Stimulated activated CD8-positive, alpha-beta memory T cell treated with anti-CD3 and anti-CD28 coated beads, Interleukin-4, amount 100 ng/mL, for 1 hour (primary cell): ENCODE measurements at places on chromosomes 5 and 9.

GRCh38 chr9:13291718-13292117 lies 12.2 kb upstream of the MPDZ start:
- DNase-seq, result no peak

GRCh38 chr9:76465442-76466298 lies 6.7 kb downstream of the GCNT1 start:
- DNase-seq, result no peak

DNA sequence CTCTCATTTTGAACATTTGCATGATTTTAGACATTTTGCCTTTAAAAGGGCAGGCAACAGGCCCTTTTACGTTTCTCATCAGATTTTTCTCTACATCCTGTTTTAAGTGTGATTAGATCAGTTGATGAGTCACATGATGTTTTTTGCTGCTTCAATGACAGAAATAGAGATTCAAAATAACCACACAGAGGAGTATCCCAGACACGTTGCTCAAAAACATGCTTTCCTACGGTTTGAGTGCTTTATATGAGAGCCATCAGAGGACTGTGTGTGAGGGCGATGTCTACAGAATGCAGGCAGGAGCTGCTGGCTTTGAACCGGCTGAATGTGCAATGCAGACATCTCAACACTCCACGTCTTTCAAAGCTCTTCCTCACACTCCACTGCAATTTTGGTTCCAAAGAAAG lies 42.1 kb downstream of the OTULIN start:
- DNase-seq, result no peak

DNA sequence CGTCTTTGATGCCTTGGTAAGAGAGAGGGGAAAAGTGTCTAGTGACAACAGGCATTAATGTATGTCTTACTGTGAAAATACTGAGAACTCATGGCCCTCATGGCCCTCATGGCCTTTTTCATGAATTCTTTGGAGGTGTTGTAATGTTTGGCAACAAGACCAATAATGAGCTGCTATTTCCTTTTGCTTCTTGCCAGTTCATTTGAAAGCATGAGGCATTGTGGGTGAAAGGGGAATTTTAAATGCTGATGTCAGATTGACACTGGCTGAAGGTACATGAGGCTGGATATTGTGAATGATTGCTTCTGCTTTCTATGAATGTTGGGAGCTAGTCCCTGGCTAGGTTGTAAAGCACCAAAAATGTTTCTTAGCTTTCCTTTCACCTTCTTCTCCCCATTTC lies 79.2 kb downstream of the DOCK2 start:
- no peak for DNase-seq

DNA sequence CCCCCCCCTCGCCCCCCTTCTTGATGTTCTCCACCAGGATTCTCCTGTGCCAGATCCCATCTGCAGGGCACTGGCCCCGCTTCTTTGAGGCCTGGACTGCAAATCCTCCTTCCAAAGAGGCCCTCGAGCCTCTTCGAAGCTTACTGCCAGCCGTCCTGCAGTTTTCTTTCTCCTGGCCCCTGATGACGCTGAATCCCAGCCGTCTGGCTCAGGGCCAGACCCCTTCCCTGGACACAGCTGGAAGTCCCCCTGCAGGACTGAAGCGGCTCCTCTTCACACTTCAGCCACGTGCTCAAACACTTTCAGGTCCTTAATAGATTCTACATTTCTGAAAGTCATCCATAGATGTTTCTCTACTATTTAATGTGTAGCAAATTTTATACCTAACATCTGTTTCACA lies 121.5 kb downstream of the EHMT1 start:
- no peak for DNase-seq

DNA sequence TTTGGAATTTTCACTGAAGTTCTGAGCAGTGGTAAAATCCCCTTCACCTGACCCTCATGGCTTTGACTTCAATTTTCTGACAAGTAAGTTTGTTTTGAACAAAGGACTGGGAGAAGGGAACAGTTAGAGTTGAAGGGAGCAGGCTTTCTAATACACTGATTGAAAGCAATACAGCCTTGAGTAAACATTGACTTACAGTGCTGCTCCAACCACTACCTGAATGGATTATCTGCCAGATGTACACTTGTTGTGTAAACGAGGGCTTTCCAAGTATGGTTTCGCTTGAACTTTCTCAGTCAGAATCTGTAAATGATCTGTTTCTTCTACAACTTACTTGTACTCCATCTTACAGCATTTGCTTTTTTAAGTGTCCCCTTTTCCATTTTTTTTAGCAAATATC lies 1414.9 kb upstream of the NUDT12 start:
- no peak for DNase-seq

GRCh38 chr5:133147815-133148567 lies 96.2 kb downstream of the HSPA4 start:
- DNase-seq, result no peak

- no peak for DNase-seq
Observed at GRCh38 chr9:113176803-113177202, 26.0 kb downstream of the SLC31A2 start.

GRCh38 chr5:126268697-126269315 lies 154.4 kb upstream of the GRAMD2B start:
- no peak for DNase-seq

- DNase-seq, result no peak
Observed at GRCh38 chr5:161778796-161779195, 69.1 kb upstream of the GABRA1 start.

DNA sequence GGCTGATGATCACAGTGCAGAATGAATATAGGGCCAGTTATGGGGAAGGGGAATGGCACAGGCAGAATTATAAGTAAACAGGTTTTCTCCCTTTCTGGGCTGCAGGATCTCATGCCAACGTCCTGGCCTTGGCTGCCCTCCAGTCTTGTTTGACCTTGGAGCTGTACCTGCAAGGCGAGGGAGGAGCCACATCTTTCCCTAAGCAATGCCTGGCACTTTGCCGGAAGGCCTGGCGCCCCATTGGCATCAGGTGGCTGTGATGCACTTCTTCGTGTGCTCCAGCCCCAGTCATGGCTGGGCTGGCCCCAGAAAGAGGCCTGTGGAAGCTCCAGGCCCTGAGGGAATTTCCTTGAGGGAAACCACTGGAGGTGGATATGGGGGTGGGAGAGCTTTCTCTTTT lies 16.7 kb upstream of the IQGAP2 start:
- no peak for DNase-seq

DNA sequence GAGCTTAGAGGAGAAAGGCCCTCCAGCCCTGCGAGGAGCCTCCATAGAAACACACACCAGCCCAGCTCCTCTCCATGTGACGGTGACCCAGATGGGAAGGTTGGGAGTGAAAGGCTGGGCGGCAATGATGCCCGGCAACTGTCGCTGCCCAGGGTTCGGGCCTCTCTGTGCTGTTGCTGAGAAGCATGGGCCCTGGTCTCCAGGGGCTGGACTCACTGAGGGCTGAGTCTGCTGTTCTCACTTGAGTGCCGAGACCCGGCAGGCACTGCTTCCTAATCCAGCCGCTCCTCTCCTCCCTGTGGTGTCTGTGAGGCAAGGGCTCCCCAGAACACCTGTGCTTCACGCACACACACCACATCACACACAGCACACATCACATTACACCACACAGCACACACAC lies 493.6 kb downstream of the GADD45G start:
- no peak for DNase-seq

DNA sequence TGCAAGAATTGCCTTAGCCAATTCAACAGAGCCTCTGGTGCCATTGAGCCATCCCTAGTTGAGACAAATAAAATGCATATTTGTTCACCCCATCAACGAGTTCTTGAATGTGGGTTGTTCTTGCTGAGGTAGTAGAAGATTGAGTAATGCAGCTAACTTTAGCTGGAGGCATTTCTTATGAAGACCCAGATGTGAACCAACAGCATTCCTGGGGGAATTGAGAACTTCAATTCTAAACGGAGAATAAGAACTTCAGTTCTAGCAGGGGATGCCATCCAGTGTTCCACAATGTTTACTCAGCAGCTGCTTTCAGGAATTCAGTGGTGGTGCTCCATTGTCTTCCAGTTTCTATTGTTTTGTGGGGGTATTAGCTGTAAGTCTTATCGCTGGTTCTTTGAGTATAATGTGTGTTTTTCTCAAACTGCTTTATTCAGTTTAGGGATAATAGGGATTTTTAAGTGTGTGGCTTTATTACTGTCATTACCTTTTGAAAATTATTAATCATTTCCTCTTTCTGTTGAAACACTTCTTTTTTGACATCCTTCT lies 1968.2 kb upstream of the NUDT12 start:
- DNase-seq, result no peak

DNA sequence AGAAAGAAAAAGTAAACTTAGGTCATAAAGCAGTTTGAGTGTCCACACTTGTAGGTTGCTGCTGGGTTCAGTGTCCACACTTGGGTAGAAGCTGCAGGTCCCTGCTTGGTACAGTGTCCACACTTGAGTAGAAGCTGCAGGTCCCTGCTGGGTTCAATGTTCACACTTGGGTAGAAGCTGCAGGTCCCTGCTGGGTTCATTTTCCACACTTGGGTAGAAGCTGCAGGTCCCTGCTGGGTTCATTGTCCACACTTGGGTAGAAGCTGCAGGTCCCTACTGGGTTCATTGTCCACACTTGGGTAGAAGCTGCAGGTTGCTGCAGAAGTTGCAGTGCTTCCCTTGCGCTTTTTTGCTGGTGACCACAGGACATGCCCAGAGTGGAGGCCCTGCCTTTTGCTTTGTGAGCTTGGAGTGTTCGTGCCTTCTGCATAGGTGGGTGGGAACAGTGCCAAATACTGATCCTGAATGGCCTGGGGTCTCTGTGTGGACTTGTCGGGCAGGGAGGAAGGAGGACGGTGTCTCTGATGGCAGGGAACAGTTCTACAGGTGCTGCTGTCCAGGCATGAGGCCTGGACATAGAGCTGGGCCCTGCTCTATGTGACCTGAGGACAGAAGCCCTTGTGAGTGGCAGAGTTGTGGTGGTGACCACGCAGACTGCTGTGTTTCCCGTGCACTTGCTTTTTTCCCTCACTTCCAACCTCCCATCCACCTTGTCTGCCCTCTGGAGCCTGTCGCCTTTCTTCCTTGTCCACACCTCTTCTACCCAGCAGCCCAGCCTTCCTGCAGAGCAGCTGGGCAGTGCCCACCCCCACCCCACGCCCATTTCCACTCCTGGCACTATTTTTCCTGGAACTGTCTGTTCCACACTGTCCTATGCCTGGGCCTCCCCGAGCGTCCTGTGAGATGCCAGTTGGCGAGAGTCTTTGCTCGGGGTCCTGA lies 120.8 kb downstream of the EHMT1 start:
- DNase-seq, result no peak

- DNase-seq, result no peak
Observed at GRCh38 chr9:93821307-93821703, 133.8 kb downstream of the BARX1 start.

DNA sequence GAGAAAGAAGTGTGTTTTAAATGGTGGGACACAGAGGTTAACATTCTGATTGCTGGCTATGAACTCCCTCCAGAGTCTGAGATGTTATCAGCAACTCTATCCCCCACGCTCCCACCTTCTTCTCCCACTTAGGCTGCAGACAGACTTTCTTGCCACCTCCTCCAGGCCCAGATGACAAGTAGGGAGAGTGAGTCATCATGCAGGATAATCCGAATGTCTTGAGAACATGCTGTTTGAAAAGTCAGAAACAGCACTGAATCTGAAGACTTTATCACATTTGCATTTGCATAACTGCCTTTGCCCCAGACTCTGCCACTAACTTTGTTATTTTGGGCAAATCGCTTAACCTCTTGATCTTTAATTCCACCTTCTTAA lies 139.8 kb downstream of the ESM1 start:
- no peak for DNase-seq

DNA sequence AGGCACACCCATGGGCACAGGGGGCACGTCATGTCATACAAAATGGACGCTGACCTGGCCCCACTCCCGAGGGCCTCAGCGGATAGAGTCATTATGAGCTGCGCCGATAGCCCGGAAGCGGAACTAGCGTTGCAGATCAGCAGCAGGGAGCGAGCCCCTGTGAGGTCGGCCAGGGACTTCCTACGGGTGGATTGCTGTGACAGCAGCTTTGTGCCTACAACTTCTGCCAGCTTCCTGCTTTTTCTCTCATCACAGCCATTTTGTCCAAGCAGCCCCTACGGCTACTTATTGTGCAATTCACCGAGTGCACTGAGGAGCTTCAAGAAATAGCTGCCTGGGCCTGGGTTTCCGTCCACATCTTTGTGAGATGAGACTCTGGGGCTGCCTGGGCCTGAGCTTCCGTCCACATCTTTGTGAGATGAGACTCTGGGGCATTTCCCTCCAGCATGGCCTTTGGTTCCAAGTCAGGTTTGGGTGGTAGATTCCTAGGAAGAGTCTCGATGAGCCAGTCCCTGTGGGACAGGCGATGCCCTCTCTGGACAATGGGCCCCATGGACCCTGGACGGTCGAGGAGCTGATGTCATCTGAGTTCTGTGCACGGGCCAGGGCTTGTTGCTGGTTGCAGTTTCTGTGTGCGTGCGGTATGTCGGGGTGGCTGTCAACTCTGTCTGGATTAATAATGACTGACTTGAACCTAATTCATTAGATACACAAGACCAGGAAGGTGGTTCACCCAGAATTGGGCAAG lies 67.0 kb upstream of the GNE start:
- no peak for DNase-seq

DNA sequence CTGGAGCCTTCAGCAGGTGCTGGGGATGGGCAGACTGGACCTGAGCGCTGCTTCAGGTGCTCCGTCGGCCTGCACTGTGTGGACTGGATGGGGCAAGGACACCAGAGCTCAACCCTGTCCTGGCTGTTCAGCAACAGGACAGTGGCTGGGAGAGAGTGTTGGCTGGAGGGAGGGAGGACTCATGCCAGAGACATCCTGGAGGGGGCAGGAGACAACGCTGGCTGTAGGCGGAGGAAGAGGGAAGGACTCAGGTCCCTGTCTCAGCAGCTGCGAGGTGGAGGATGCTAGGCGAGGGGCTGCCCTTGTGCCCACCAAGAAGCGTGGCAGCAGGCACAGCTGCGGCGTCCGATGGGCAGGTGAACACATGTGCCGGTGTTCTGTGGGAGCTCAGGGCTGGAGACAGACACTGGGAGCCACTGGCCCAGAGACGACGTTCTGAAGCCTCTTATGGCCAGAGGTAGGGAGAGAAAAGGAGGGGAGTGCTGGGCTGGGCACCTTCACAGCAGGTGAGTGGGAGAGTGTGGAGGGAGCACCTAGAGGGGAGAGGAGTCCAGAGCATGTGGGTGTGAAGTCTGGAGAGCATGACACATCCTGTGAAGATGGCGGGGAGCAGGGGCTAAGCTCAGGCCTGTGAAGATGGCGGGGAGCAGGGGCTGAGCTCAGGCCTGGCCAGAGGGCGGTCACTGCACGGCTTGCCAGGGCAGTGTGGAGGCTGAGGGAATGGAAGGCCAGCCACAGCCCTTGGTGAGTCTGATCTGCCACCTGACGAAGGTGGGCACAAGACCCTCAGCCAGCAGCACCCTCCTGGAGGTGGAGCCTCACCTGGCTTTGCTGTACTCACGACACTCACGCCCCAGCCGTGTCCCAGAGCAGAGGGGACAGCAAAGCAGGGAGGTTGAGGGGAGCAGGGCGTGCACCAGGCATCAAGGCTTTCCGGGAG lies 79.1 kb upstream of the FCN1 start:
- DNase-seq, result no peak
